ENCODE measurements at places on chromosomes 3 and 15.

DNA sequence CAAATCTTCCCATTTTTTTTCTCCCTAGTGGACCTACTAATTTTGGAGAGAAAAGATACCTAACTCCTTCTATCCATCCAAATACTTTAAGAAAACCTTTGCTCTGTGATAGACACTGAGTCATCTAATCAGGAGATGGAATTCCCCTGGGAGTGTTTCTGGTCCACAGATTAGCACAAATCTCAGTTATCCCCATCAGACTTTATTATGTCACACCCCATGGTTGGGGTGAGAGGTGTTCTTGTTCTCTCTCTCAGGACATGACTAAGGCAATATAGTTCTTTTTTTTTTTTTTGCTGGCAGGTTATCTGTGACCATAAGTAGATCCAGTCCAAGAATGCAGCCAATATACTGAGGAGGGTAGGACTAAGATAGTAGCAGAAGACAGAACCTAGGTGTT, 15.8 kb downstream of the SLC9A9 start:
- DNase-seq, result no peak

GRCh38 chr15:91894606-91895005, 41.1 kb downstream of the SLCO3A1 start:
- DNase-seq, result no peak

GRCh38 chr15:90394748-90395442, 6.9 kb downstream of the IQGAP1 start:
- DNase-seq, result no peak

- DNase-seq, result peak; percentile 54
Measured at GRCh38 chr15:58771621-58772250, 634 bp downstream of the MINDY2 start.

GRCh38 chr15:67521029-67521782, at the start of gene C15orf61:
Gene C15orf61, plus strand, starts transcription at chr15:67521131. Its CDS starts 118 bp downstream, at chr15:67521249.
- DNase-seq, result peak; percentile 93

DNA sequence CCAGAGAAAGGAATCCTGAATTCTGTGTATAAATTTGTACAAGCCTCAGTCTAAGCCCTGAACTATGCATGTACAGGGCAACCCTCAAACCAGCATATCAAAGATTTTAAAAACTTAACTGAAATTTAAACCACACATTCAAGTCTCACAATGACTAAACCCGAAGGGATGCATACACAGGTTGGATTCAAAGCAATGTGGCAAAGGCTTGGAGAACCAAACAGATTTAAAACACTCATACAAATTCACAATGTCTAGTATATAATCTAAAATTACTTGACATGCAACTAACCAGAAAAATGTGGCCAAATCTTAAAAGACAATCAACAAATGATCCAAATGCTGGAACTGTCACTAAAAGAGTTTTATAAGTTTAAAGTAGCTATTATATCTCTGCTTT, 36.4 kb downstream of the CEP152 start:
- DNase-seq, result no peak

- DNase-seq, result no peak
Measured at GRCh38 chr3:169362868-169363267, 300.6 kb downstream of the MECOM start.

GRCh38 chr15:79673416-79674123, 223.2 kb downstream of the MTHFS start:
- DNase-seq, result no peak

GRCh38 chr15:34665498-34666116, 82.2 kb upstream of the GOLGA8B start:
- no peak for DNase-seq

DNA sequence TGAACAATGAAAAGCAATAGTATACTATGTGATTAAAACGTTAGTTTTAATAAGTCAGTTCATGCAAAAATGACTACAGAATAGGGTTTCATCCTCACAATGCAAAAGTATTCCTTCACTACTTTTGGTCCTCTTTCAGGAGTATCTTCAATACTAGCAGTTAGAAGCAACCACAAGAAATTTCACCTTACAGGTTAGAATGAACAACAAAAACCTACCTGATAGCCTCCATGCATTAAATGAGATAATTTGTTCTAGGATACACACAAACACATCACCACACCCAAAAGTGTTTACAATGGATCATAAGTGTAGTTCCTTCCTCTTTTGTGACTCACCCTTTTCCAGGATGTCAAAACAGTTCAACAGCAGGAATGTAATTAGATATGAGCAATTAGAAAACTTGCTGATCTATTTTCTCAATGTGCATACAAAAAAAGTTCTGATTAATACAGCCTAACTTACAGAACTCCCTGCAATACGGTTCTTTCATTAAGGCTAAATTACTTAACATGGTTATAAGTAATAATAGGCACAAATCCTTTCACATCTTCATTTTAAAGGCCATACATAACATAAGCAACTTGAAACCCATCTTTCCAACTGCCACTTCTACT, 21.6 kb downstream of the UACA start:
- DNase-seq, result no peak

DNA sequence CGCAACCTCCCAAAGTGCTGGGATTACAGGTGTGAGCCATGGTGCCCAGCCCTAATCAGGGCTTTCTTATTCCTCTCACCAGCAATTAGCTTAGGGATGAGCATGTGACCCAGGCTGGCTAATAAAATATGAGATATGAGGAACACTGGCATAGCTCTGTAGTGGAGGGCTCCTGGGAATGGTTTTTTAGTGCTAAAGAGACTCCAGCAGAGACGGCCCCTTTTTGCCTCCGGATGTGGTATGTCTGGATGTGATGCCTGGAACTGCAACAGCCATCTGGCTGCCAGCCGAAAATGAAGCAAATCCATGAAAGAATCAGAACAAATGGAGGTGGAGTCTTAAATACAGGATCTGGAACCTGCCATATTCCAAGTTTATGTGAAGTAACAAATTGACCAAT, 69.1 kb upstream of the MAGI1 start:
- no peak for DNase-seq

DNA sequence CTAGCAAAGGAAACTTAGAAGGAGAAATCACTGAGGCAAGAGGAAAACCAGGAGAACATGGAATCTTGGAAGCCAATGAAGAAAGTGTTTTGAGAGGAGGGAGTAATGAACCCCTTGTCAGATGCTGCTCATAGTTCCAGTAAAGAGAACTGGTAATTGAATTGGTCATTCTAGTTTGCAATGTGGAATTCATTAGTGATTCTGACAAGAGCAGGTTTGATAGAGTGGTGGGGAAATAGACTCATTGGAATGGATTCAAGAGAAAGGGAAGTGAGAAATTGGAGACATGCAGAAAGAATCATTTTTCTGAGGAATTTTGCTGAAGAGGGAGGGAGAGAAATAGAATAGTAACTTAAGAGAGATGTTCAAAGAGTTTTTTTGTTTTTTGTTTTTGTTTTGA, 21.0 kb downstream of the GLCE start:
- DNase-seq, result no peak

DNA sequence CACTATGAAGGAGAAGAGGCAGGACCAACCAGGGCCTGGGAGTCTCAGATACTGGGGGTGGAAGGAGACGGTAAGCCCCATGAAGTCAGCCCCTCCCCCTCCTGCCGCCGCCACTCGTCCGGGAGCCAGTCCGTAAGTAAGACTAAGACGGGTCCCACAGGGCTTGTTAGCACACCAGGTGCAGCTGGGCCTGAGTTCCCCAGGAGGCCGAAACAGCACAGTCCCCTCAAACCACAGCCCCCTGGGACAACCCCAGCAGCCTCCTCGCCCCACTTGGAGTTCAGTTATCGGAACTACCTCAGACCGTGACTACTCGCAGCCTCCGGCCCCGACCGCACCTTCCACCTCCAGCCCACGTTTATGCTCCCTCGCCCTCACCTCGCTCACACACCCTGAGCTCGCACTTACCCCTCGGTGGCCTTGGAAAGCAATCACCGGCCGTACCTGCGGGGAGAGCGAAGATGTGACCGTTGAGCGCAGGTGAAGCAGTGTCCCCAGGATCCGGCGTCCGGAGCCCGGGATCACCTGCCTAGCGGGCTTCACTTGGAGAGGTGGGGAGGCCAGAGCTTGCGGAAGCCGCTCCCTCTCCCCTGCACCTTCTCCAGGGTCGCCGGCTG, 557 bp downstream of the ELL3 start:
- peak; percentile 60 for DNase-seq

- no peak for DNase-seq
Measured at GRCh38 chr15:44719293-44719999, 8.1 kb downstream of the B2M start.

DNA sequence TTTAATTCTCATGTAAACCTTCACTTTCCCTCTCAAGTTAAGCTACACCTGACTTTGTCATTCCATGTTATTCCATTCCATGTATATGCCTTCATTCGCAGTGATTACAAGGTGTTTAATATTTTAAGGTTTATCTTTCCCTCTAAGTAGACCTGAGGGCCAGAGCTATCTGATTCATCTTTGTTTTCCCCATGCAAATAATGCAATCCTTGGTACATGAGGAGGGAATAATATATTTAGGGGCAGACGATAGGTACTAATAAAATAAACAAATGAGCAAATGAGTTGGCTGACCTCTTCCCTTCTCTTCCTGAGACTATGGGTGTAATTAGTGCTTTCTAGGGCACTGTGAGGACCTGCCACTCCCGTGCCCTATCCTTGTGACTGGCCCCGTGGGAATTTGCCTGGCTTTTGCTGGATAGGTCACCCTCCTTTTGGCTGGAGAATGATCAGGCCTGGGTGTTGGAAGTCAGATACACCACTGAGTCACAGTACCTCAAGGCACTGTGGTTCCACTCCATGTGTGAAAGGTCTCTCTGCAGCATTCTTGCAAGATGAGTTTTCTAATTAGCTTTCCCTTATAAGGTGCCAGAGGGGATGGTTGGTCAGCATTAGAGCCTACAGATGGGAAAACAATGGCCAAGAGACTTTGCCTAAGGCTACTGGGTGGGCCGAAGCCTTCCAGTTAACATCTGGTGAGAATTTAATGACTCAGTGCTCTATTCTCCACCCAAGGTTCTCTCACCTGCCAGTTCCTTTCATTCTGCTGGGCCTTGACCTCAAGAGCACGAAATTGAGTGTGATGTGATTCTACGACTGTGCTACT, 183.2 kb downstream of the P3H2 start:
- no peak for DNase-seq

DNA sequence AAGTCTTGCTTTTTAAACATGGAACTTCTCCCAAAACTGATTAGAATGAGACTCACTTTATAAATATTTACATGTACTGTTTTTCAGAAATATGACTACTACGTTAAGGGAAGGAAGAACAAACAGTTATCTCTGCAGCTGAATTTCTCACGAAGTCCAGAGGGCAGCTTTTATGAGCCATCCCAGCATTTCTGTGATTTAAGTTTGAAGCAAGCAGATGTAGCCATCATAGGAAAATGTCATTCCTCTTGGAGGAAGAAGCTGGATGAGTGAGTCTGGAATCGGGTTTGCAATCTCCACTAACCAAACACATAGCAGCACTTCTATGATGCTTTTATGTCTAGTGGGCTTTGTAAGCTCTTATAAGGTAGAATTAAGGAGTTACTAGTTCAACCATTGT, 53.7 kb downstream of the SCN11A start:
- no peak for DNase-seq

DNA sequence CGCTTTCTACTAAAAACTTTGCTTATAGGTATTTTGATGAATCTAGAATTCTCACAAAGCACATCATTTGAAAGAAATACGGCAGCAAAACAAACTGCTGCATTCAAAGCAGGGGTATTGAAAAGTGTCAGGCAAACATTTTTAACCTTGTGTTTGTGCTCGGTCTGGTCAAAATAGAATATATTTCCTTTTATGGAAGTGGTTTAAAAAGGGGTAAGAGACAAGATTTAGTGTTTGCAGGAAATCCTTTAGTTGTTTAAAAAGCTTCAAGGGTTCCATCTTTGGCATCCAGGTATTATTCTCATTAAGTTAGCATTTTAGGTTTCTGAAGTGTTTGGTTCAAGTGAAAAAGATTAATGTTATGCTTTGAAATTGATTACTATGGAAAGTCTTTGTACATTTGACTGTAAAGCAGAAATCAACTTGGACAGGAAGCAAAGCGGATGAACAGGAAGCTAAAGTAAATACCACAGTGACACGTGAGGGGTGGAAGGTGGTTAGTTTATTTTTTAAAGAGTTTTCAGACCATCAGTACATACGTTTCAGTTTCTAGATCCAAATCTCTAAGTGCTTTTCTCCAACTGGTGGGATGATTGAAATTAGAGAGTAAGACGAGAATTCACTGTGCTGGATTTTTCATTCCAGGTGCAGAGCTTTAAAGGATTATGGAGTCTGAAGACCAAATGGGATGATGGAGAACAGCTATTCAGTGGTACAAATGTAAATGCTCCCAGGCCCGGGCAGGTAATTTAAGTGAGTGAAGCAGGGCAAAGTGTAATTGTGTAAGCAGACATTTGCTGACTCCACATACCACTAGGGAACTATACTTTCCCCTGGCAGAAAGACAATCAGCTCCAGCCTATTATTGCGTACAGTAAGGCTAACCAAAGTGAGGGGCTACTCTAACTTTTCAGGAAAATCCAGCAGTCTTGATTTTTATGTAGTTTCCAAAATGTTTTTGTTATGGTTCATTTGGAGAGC, 341.8 kb upstream of the TBL1XR1 start:
- DNase-seq, result no peak

DNA sequence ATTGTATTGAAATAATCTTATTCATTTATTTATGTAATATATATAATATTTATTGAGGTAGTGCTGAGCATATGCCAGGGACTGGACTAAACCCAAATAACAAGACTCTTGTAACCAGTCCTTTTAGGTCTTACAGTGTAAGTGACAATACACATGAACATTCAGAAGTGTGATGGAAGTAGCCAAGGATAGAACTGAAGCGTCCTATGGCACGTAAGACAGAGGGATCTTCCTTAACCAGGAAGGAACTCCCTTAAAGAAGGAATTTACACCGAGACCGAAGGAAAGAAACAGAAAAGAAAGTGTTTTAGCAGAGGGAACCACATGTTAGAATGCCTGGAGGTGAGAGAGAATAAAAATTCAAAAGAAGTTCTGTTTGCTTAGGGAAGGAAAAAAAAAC, 23.6 kb upstream of the CLDN1 start:
- no peak for DNase-seq

DNA sequence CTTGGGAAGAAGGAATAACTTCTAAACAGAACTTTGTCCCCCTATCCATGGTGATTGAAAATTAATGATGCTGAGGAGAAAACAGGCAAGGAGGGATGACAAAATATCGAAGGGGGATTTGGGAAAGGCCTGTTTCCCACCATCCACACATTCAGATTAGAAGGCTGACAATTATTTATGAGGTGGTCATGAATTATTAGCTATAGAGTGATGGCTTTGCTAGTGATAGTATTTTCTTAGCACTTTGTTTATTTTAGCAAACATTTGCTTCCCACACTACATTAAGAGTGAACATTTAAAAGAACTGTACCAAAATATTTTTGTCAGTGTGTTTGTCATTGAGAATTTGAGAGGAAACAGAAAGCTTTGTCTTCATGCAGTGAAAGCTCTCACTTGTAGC, 172.6 kb upstream of the PDZRN3 start:
- DNase-seq, result no peak

DNA sequence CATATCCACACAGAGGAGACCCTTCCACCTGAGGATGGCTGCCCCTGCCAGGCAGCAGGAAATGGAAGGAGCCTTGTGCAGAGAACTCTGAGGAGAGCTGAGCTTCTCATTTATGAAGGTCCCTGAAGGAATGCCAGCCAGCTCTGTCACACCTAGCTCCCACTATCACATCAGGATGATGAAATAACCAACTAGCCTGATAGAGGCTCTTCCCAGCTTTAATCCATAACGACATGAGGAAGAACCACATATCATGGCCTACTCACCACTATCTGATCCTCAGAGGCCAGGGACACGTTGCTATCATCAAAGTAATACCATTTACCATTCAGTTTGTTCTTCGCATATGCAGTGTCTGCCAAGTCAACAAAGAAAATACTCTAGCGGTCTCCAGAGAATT, 1.5 kb upstream of the C3orf62 start:
- no peak for DNase-seq
